ENCODE measurements at places on chromosomes 3 and 15.

DNA sequence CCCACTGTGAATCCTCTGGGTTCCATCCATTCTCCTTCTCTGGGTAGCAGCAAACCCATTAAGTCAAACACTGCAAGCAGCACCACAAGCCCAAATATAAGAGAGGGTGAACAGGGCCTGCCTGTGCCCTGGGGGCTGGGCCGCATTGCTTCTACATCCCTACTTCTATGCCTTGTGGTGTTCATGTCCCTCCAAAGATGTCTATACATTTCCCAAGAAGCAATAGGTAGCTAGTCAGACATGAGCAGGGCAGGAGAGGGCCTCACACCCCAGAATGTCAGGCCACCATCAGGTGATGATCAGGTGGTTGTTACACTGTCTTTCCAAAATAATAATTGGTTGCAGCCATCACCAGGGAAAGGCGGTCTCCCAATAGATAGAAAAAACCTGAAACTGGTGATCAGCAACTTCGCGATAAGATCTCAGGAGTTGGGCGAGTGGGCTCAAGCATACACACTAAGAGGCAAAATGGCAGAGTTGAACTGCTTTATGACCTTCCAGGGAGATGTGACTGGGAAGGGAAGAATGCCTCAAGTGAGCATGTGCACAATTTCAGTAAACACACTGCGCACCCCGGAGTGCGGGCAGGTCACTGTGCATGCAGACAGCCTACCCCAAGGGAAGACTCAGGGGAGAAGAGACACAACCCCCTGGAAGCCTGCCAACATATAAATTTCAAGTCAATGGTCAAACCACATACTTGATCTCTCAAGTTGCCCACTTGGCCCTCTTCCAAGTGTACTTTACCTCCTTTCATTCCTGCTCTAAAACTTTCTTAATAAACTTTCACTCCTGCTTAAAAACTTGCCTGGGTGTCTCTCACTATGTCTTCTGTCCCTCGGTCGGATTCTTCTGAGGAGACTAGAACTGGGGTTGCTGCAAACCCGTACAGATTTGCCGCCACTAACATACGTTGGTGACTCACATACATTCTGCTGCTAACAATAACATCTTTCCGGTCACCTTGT, 39.9 kb downstream of the KLF15 start:
- DNase-seq: no peak

- no peak for DNase-seq
Observed at GRCh38 chr3:149706905-149707304, 45.4 kb downstream of the COMMD2 start.

GRCh38 chr3:157390713-157391515, 45.7 kb upstream of the PTX3 start:
- DNase-seq: no peak

- no peak for DNase-seq
Observed at GRCh38 chr3:56616478-56617006, 59.6 kb downstream of the CCDC66 start.

DNA sequence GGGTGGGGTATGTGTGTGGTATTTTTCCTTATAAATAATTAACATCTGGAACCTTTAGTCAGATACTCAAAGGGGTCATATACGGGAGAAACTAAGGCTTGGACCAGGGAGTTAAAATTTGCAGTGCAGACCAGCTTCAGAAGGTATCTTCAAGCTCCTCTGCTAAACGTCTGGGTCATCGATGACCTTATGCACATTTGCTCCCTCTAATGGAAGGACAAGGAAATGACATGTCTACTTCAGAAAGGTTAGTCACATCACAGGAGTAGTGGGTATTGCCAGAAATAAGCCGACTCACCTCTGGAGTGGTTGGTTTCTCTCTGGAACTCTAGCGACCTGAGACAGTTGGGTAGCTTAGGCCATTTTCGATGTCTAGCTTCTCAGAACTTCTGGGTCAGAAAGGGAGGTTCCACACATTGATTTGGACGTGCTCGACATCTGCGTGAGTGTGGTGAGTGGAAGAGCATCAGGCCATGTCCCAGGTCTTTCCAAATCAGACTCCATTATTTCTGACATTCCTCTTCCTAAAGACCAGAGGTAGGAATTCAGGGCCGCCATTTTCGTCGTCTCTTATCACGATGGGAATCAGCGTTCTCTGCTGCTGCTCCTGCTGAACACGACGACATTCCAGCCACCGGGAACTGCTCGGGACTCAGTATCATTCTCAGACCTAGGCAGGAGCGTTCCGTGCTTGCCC, 31.8 kb upstream of the RASA2 start:
- DNase-seq: peak; percentile 57

GRCh38 chr15:31801152-31801551, 229.2 kb upstream of the CHRNA7 start:
- DNase-seq: no peak

DNA sequence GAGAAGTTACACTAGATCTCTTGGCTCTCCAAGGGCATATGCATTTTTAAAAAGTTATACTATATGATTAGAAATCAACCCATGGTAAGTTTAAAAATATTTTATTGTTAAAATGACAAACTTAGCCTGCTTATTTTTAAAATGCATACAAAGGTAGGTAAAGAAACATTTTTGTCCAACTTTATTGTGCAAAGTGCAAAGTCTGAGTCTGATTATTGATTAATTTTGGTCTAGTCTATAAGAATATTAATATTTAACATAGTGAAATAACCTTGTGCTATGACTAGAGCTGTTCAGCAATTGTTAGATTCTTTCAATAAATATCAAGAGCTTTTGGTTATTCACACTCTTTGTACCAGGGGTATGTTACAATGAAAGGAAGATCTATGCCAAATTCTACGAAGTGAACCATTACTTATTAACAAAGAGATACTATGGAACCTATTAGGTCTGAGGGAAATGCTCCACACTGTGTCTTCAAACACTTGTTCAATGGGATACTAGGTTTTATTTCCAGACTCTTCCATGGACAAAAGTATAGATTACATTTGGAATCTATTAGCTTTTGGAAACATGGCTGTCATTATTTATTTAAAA, 70.4 kb downstream of the DIPK2A start:
- DNase-seq: no peak

DNA sequence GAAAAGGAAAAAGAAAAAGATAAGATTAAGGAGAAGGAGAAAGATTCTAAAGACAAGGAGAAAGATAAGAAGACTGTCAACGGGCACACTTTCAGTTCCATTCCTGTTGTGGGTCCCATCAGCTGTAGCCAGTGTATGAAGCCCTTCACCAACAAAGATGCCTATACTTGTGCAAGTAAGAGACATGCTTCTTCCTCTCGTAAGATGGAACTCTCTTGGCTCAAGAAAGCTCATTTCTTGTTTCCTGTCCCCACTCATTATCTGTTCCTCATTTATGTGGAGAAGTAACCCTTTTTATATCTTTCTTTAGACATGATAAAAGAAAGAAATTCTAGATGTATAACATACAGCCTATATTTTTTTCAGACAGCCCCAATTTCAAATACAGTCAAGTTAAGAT, 101.4 kb downstream of the KLHL25 start:
- DNase-seq: peak; percentile 78

DNA sequence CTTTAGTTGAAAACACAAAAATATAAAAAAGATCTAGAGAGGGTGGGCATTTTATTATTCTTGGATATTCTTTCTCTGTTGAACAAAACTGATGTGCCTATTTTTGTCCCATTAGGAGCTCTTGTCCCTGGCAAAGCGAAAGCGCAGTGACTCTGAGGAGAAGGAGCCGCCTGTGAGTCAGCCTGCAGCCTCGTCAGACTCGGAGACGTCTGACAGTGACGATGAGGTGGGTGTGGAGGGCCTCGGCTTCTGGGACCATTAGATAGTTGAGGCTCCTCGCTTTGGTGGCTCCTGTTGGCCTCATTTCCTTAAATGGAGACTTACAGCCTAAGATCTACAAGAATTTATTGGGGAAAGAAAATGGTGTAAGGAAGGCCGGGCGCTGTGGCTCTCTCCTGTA, 21.3 kb downstream of the RTF1 start:
- no peak for DNase-seq

DNA sequence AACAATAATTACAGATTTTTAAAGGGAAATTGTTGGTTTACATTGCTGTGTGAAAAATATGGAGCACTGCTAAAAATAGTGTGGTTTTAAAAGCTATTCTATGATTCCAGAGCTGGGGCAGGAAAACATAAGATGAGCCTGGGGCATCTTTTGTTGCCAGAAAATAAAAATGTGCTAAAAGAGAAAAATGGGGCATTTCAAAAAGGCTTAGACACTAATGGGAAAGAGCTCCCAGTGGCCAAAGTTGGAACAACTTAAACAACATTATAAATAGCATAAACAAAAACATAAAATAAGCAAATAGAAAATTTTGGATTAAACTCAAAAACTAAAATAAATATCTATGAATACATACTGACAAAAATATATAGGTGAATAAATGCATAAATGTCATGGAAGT, 478.9 kb downstream of the NLGN1 start:
- no peak for DNase-seq

DNA sequence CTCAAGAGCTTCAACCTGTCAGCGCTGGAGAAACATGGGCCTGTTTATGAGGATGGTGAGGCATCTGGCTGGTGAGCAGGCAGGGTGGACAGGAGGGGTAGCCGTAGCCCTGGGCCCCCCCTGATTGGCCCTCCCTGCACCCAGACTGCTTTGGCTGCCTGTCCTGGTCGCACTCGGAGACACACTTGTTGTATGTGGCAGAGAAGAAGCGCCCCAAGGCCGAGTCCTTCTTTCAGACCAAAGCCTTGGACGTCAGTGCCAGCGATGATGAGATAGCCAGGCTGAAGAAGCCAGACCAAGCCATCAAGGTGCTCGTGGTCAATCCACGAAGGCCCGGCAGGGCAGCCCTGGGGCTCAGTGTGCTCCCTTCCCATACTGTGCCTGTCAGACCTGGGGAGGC, 1.8 kb downstream of the APEH start:
- DNase-seq: no peak

GRCh38 chr3:157043771-157044170, 116.2 kb downstream of the CCNL1 start:
- DNase-seq: no peak

DNA sequence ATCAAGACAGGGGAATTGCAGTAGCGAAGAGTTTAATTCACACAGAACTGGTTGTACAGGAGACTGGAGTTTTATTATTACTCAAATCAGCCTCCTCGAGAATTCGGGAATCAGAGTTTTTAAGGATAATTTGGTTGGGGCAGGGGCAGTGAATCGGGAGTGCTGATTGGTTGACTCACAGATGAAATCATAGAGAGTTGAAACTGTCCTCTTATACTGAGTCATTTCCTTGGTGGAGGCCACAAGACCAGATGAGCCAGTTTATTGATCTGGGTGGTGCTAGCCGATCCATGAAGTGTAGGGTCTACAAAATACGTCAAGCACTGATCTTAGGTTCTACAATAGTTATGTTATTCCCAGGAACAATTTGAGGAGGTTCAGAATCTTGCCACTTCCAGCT, 5.3 kb upstream of the ZNF770 start:
- DNase-seq: peak; percentile 5

GRCh38 chr15:20340931-20341661, 200.5 kb downstream of the GOLGA6L6 start:
- DNase-seq: no peak

- no peak for DNase-seq
Observed at GRCh38 chr3:8472549-8472948, 29.1 kb upstream of the LMCD1 start.

DNA sequence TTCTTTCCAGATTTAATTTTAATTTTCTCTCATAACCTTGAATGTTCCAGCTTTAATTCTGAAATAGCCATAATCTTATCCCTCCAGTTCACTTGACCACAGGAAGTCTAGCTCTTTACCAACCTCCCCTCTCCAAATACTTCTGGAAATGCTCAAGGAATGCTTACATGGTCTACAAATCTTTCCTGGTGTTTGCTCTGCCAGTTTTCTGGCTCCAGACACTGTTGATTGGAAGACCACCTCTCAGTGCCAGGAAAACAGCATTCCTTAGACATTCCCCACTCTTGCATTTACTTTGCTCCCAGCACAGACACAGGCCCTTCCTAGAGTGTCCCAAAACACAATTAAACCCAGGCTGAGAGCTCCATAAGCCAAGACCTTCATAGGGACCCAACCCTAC, 98.6 kb downstream of the MESD start:
- DNase-seq: no peak

DNA sequence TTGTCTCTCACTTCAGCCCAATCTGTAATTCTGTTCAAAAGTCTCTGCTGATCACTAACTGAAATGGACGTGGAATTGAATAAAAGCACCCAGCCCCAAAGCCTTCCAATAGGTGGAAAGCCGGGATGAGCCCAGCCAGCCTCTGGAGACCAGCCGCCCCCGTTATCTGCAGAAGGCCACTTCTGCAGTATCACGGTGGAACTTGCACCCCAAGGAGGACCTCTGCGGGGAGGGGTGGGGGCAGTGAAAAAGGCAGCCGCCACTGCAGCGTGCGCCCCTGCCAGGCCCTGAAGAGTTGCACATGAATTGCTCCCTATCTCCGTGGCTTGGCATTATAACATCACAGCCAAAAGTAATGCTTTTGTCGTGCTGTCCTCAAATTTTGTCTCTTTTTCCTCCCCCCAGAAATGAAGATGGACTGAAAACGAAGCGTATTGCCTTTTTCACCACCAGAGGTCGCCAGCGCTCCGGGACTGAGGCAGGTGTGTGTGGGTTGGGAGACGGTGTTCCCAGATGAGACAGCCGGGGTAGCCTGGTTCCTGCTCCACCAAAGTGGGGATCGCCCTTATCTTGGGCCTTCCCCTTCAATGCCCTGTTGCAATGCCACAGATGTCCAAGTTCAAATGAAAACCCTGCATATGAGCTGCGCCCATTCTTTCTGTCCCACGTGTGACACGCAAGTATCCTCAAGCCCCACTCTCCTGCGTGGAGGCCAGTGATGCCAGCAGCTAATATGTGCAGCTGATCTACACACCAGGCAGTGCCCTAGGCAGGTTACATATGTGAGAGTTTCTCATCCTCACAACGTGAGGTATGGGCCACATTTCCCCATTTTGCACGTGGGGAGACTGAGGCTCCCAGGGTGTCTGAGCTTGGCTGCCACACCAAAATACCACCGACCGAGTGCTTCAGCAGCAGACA, 96.0 kb downstream of the LRRK1 start:
- DNase-seq: peak; percentile 11

DNA sequence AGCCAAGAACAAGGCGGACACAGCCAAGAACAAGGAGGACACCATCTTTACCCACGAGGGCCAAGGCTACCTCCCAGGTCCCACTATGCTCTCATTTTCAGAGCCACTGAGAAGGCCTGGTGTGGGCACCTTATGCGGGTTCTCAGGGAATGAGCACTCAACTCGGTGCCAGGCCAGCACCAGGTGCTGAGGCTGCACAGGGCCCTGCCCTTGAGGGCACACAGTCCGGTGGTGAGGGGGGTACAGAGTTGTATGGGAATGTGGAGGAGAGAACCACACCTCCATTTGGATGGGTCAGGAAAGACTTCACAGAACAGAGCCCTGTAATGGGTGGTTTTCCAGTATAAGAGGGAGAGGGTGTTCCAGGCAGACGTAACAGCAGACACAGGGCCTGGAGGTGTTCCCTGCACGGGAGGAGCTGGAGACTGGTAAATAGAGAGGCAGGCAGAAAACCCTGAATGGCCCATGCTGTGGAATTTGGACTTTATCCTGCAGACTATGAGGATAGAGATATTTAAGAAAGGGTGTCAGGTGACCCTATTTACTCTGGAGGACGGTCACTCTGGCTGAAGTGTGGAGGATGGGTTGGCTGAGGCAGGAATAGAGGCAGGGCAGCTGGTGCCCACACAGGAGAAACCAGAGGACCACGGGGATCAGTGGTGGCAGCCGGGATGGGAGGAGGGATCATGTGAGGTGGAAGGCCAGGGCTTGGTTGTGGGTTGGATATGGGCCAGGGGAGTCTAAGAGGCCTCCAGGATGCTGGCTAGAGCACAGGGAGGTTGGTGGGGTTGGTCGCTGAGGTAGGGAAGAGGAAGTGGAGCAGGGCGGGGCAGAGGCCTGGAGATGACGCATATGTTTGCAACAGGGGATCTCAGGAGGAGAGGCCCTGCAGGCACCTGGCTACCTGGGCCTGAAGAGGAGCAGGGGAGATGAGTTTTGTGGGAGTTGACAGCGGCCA, 34.6 kb downstream of the CRABP1 start:
- DNase-seq: peak; percentile 68
